ENCODE measurements at places on chromosomes 2 and 18.

- DNase-seq = no peak
Observed at GRCh38 chr2:186617771-186618170, 27.9 kb downstream of the ITGAV start.

DNA sequence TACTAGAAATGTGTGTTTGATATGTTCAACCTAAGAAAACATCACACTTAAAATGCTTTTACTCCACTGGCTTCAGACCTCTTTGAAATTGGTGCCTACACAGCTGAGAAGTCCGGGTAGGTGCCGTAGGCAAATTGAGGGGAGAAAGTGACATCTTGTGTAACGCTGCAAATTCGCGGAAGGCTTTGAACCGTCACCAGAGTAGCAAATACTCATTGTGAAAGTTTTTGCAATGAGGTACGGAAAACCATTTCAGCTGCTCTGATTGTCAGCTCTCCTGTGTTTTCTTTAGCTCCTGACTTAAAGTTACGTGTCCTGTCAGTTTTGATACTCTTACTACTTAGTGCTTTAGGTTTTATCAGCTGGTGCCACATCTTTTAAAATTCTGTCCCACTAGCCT lies 224.5 kb downstream of the FAM210A start:
- DNase-seq = no peak

DNA sequence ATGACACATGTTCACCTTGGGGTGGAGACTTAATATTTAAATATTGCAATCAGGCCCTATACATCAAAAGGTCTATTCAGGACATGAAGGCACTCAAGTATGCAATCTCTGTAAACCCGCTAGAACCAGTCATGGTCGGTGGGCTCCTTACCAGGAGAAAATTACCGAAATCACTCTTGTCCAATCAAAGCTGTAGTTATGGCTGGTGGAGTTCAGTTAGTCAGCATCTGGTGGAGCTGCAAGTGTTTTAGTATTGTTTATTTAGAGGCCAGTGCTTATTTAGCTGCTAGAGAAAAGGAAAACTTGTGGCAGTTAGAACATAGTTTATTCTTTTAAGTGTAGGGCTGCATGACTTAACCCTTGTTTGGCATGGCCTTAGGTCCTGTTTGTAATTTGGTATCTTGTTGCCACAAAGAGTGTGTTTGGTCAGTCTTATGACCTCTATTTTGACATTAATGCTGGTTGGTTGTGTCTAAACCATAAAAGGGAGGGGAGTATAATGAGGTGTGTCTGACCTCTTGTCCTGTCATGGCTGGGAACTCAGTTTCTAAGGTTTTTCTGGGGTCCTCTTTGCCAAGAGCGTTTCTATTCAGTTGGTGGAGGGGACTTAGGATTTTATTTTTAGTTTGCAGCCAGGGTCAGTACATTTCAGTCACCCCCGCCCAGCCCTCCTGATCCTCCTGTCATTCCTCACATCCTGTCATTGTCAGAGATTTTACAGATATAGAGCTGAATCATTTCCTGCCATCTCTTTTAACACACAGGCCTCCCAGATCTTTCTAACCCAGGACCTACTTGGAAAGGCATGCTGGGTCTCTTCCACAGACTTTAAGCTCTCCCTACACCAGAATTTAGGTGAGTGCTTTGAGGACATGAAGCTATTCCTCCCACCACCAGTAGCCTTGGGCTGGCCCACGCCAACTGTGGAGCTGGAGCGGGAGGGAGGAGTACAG lies 108.1 kb downstream of the XRCC5 start:
- DNase-seq = peak; percentile 93

GRCh38 chr2:187862715-187863114 lies 308.5 kb upstream of the TFPI start:
- no peak for DNase-seq

DNA sequence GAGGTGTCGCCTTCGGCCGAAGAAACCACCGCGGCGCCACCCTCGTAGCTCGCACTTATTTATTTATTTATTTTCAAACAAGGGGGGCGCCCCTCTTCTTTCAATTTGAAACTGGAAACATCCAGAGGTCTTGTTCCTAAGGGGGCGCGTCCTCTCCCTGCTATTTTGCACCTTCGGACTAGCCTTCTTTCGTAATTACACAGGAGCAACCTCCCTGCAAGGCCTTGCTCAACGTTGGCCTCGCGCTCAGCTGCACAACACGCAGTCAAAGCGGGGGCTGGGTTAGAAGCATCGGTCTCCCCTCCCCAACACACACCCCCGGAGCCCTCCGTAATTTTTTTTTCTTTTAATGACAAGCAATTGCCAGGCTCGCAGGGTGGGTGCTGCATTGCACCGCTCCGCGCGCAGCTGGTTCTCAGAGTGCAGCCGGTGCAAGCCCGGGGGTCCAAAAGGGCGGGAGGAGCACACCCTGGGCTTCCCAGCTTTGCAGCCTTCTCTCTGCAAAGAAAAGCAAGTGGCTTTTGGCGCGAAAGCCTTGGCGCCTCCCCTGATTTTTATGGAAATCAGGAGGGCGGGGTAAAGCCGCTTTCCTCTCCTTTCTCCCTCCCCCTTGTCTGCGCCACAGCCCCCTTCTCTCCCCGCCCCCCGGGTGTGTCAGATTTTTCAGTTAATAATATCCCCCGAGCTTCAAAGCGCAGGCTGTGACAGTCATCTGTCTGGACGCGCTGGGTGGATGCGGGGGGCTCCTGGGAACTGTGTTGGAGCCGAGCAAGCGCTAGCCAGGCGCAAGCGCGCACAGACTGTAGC lies at the start of gene MYCN:
Gene MYCN (plus strand): TSS at position 697 of the 807 bp plus-strand sequence. CDS start 1,515 bp downstream, outside the sequence.
- DNase-seq = no peak

DNA sequence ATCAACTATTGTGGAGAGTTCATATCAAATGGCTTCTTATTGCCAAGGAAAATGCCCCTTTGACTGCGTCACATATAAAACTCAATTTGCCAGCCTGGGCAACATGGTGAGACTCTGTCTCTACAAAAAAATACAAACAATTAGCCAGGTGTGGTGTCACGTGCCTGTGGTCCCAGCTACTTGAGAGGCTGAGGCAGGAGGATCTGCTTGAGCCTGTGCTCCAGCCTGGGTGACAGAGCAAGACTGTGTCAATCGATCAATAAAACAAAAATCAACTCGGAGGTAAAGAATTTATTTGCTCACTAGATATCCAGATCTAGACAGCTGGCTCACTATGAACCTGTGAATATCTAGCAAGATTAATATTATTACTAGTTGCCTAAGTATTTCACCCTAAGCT lies 1.7 kb upstream of the ZCCHC2 start:
- no peak for DNase-seq

Data from A172 (cell line).